Hair follicle dermal papilla cell (primary cell): ENCODE measurements at places on chromosomes 2 and 18. TPM values are rescaled to one million over a fixed set of nuclear protein-coding genes. Genes with fewer than 3 reads are reported as not detected.

The SRD5A2 gene
- 2.9 and 11.4 TPM in 2 replicates for total RNA-seq

The C18orf54 gene
- 2.8 and 4.1 TPM in 2 replicates for total RNA-seq

The NPHP1 gene
- 4.4 and 6.0 TPM in 2 replicates for total RNA-seq

The ALPP gene
- not detected in 2 replicates for total RNA-seq

The SULT1C2 gene
- total RNA-seq, result under 0.01 TPM in 1 of 2 replicates, not detected in the other

The ADGRF3 gene
- under 0.01 TPM in 1 of 2 replicates, not detected in the other for total RNA-seq
